ENCODE measurements at places on chromosomes 6 and 20. TPM values are rescaled to one million over a fixed set of nuclear protein-coding genes. Genes with fewer than 3 reads are reported as not detected.

DNA sequence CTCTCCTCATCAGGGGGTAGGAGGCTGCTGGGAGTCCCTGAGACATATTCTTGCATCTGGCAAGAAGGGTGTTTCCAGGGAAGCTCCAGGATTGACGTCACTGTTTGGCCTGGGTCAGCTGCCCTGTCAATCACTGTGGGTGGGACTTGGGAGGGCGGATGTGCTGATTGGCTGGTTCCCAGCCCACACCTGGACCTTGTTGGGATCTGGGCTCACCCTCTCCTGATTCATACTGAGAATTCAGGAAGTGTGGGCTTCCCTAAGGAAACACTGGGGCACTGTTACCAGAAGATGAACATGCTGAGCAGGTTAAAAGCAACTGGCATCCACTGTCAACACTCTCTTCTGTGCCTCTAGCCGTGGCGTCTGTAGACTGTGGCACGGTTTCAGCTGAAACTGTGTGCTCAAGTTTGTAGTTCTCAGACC, 36.5 kb downstream of the CDH26 start:
- peak; percentile 6 for DNase-seq

DNA sequence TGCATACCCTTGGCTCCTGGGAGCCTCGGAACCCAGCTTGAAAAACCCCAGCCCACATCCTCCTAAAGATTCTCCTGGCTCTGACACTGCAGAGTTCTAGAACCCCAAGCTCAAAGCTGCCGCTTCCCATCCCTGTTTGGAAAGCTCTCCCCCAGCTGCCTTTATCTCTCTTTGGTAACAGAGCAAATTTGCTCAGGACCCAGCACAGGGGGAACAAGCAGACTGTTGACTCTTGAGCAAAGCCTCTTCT, 38.9 kb downstream of the HNF4A start:
- DNase-seq = no peak

Gene VIP
- 0.32 TPM for total RNA-seq

DNA sequence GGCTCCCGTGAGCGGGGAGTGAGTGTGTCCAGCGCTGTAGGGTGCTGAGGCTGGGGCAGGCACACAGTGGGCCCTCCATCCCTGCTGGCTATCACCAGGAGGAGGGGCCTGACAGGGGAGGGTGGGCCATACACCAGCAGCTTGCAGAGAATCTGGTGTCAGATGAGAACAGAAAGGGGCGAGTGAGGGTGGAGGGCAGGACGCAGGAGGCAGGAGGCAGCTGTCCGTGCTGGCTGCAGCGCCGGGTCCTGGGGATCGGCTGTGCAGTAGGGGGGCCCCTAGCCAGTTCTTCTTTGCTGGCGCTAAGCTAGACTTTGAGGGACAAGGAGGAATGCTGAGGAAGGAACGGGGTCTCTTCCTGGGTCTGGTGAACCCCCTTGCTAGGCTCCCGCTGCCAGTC, 1.6 kb upstream of the CABLES2 start:
- no peak for DNase-seq

Gene HSPA1L
- 1.3 TPM for total RNA-seq

Gene CFAP206
- 1.9 TPM for total RNA-seq

Gene TMX4
- total RNA-seq = 27.7 TPM

Gene PPP1R16B
- not detected for total RNA-seq
